ENCODE measurements at places on chromosomes 7 and 10. TPM values are rescaled to one million over a fixed set of nuclear protein-coding genes. Genes with fewer than 3 reads are reported as not detected.

Gene HGF
- total RNA-seq: 1.1 TPM

Gene EIF5AL1
- total RNA-seq: 2.0 TPM

DNA sequence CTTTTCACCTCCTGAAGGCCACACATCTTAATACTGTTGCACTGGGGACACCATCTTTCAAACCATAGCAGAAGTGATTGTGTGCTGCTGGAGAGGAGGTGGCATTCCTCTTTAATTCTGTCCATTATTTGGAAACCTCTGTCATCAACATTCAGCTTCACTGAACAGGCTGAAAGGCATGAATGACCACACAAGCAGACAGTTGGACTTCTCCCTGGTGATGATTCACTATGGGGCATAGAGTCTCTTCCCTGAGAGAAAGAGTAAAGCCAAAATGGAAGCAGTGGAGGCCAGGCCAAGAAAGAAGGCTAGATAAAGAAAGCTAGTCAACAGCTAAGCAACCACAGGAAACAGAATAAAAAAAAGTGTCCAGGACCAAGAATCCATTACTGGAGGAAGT is 113.1 kb upstream of the VSTM2A start:
- no peak overlapping the region for H3K4me3 ChIP-seq
- no peak overlapping the region for H3K27ac ChIP-seq
- H3K4me1 ChIP-seq: no peaks in the 10 kb centered on the region
- no peaks in the 10 kb centered on the region for H3K36me3 ChIP-seq
- H3K27me3 ChIP-seq: no peaks in the 10 kb centered on the region
- no peak for DNase-seq

- H3K27me3 ChIP-seq: no peaks in the 10 kb centered on the region
- peak; percentile 47 for DNase-seq
- H3K27ac ChIP-seq: no peak overlapping the region
- H3K4me1 ChIP-seq: no peaks in the 10 kb centered on the region
Measured at GRCh38 chr7:83366629-83367028, 203.9 kb upstream of the PCLO start.

Gene RTKN2
- total RNA-seq: 25.4 TPM

Gene TEX47
- total RNA-seq: not detected

DNA sequence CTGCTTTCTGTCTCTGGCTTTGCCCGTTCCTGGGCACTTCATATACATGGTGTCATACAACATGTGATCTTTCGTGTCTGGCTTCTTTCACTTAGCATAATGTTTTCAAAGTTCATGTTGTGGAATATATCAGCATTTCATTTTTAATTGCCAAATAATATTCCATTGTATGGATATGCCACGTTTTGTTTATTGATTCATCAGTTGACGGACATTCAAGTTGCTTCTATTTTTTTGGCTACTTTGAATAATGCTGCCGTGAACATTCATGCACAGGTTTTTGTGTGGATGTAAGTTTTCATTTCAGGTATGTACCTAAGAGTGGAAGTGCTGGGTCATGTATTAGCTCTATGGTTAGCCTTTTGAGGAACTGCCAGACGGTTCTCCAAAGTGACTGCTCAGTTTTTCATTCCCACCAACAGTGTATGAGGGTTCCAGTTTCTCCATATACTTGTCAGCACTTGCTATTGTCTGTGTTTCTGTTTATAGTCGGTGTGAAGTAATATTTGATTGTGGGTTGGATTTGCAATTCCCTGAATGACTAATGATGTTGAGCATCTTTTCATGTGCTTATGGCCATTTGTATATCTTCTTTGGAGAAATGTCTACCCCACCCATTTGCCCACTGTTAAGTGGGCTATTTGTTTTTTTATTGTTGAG is 401.4 kb upstream of the GALNT17 start:
- H3K4me3 ChIP-seq: no peak overlapping the region
- DNase-seq: no peak
- no peak overlapping the region for H3K27ac ChIP-seq

- no peaks in the 10 kb centered on the region for H3K36me3 ChIP-seq
- H3K27ac ChIP-seq: no peak overlapping the region
- H3K27me3 ChIP-seq: no peaks in the 10 kb centered on the region
- peaks cover 15% of the 10 kb centered on the region for H3K4me1 ChIP-seq
Measured at GRCh38 chr7:132377015-132377414, 199.3 kb downstream of the PLXNA4 start.

Gene MYH16
- not detected for total RNA-seq

DNA sequence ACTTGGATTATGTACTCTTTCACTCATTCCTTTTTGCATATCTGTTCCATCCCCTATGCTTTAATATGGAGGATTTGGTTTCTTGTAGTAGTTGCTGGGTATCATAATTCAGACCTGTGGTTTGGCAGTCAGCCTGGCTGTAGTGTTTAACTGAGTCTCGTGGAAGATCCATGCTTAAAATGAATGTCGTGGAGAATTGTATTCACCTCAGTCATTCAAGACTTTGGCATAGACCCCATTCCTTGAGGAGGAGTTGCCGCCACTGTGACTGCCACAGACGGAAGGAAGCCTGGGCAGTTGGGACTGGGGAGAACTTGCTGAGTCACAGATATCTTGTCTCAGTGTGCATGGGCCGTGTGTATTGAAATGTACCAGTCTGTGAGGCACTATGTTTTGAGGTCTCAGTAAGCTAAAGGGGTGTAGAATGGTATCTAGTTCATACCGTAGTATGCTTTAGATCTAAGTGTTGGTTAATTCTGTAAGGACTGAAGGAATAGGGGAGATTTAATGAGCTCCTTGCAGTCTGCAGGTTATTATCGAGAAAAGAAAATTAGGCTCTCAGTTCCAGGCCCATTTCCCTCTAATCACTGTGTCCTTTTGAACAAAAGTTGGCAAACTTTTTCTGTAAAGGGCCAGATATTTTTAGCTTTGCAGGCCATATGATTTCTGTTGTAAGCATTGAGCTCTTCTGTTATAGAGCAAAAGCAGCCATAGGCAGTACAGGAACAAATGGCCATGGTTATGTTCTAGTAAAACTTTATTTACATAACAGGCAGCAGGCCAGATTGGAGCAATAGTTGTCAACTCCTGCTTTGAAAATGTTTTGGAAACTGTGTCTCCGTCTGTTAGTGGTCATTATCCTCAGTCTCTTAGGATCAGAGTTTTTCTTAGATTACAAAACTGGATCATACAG is 76.8 kb downstream of the TPST1 start:
- H3K4me3 ChIP-seq: no peak overlapping the region
- H3K36me3 ChIP-seq: no peaks in the 10 kb centered on the region
- H3K4me1 ChIP-seq: no peaks in the 10 kb centered on the region
- H3K27ac ChIP-seq: 0 out of 2 replicates have a peak overlapping the region, but pooled peaks have one; percentile 17

DNA sequence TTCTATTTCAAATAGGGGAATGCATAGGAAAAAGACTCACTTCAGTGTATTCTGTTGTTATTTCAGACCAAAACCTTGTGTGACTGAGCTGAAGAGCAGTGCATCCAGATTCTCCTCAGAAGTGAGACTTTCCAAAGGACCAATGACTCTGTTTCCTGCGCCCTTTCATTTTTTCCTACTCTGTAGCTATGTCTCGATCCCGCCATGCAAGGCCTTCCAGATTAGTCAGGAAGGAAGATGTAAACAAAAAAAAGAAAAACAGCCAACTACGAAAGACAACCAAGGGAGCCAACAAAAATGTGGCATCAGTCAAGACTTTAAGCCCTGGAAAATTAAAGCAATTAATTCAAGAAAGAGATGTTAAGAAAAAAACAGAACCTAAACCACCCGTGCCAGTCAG is 12.0 kb downstream of the TET1 start:
- H3K4me1 ChIP-seq: peaks cover 13% of the 10 kb centered on the region
- H3K4me3 ChIP-seq: no peak overlapping the region
- DNase-seq: no peak
- no peaks in the 10 kb centered on the region for H3K27me3 ChIP-seq
- H3K36me3 ChIP-seq: peaks cover 27% of the 10 kb centered on the region

Gene MBL2
- total RNA-seq: not detected
